Cardiac atrium fibroblast (primary cell): ENCODE measurements at places on chromosomes 2 and 18. TPM values are rescaled to one million over a fixed set of nuclear protein-coding genes. Genes with fewer than 3 reads are reported as not detected.

The CYP27C1 gene
- total RNA-seq: 0.36 TPM in 1 of 2 replicates, not detected in the other

The CRYGC gene
- total RNA-seq: not detected in 2 replicates

The DOK6 gene
- total RNA-seq: 0.72 and 3.1 TPM in 2 replicates

The EVX2 gene
- not detected in 2 replicates for total RNA-seq

The COL4A4 gene
- total RNA-seq: 45.2 and 55.4 TPM in 2 replicates

The NRP2 gene
- total RNA-seq: 12.6 and 19.0 TPM in 2 replicates

The DLGAP1 gene
- total RNA-seq: 0.18 and 0.65 TPM in 2 replicates

The SP5 gene
- not detected in 2 replicates for total RNA-seq

The EPB41L3 gene
- total RNA-seq: 36.1 and 42.1 TPM in 2 replicates

The SNORC gene
- total RNA-seq: not detected in 2 replicates

The WNT6 gene
- not detected in 2 replicates for total RNA-seq

The SUMO1 gene
- total RNA-seq: 75.1 and 98.5 TPM in 2 replicates

The TMEM17 gene
- 1.4 and 1.5 TPM in 2 replicates for total RNA-seq

The LYPD6 gene
- total RNA-seq: not detected in 2 replicates

The POTEF gene
- total RNA-seq: not detected in 2 replicates

The ITPRIPL1 gene
- not detected in 2 replicates for total RNA-seq

The PLCD4 gene
- 0.49 and 1.3 TPM in 2 replicates for total RNA-seq

The RFX8 gene
- total RNA-seq: under 0.01 and 1.8 TPM in 2 replicates

The VWC2L gene
- total RNA-seq: not detected in 2 replicates

The RAD51AP2 gene
- not detected in 2 replicates for total RNA-seq

The CNRIP1 gene
- total RNA-seq: 16.8 and 24.1 TPM in 2 replicates

The COLEC11 gene
- total RNA-seq: 25.6 and 47.5 TPM in 2 replicates

The RAB27B gene
- total RNA-seq: 1.8 and 5.1 TPM in 2 replicates

The C1QL2 gene
- total RNA-seq: not detected in 2 replicates

The SERPINB3 gene
- not detected in 2 replicates for total RNA-seq

The NPAS2 gene
- total RNA-seq: 17.0 and 22.0 TPM in 2 replicates

The FAP gene
- total RNA-seq: 5.1 and 12.8 TPM in 2 replicates

The KCNE4 gene
- 10.7 and 19.1 TPM in 2 replicates for total RNA-seq

The NXPH2 gene
- not detected in 2 replicates for total RNA-seq

The ARL5A gene
- 27.7 and 29.8 TPM in 2 replicates for total RNA-seq

The CMPK2 gene
- 0.18 and 3.6 TPM in 2 replicates for total RNA-seq

The SGPP2 gene
- not detected in 2 replicates for total RNA-seq

The IL1F10 gene
- total RNA-seq: not detected in 2 replicates

The CD207 gene
- not detected in 2 replicates for total RNA-seq

The MYCN gene
- total RNA-seq: 0.65 TPM in 1 of 2 replicates, not detected in the other

The MBD2 gene
- total RNA-seq: 22.0 and 29.6 TPM in 2 replicates

The CDH2 gene
- 23.8 and 47.6 TPM in 2 replicates for total RNA-seq

The ASXL3 gene
- total RNA-seq: not detected in 2 replicates

The CERKL gene
- total RNA-seq: not detected in 2 replicates

The GPR39 gene
- total RNA-seq: 0.65 and 0.90 TPM in 2 replicates

The ZNF892 gene
- 0.18 and 1.5 TPM in 2 replicates for total RNA-seq

The HADHA gene
- total RNA-seq: 116 and 132 TPM in 2 replicates

The COL6A3 gene
- total RNA-seq: 1,547 and 1,558 TPM in 2 replicates

The STK36 gene
- total RNA-seq: 20.1 and 21.7 TPM in 2 replicates

The OTOS gene
- total RNA-seq: not detected in 2 replicates

The TPO gene
- total RNA-seq: not detected in 2 replicates

The SRBD1 gene
- 11.8 and 15.5 TPM in 2 replicates for total RNA-seq

The LOXHD1 gene
- total RNA-seq: not detected in 2 replicates
